Stimulated activated CD4-positive, alpha-beta T cell treated with anti-CD3 and anti-CD28 coated beads, Interleukin-15, amount 100 ng/mL, for 1 hour (primary cell): ENCODE measurements at places on chromosomes 7 and 10.

DNA sequence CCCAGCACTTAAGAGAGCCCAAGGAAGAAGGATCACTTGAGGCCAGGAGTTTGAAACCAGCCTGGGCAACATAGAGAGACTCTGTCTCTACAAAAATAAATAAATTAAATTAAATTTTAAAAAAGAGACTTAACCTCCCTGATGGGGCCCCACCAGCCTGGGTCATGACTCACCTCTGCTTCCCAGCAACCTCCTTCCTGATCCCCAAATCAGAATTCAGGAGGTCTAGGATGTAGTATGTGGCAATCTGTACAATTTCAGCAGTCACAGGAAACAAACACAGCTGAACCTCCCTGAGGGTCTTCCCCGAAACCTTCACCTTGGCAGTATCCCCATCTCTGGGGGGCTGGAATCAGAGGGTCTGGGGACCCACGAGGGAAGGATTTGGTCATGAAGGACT lies 9.7 kb upstream of the PPP1R35 start:
- DNase-seq, result no peak

GRCh38 chr7:118626739-118627138 lies 402.2 kb downstream of the ANKRD7 start:
- DNase-seq, result no peak

GRCh38 chr7:99061001-99061776 lies 82.7 kb downstream of the SMURF1 start:
- DNase-seq, result no peak

GRCh38 chr10:44908936-44909630 lies 2.1 kb upstream of the TMEM72 start:
- no peak for DNase-seq

DNA sequence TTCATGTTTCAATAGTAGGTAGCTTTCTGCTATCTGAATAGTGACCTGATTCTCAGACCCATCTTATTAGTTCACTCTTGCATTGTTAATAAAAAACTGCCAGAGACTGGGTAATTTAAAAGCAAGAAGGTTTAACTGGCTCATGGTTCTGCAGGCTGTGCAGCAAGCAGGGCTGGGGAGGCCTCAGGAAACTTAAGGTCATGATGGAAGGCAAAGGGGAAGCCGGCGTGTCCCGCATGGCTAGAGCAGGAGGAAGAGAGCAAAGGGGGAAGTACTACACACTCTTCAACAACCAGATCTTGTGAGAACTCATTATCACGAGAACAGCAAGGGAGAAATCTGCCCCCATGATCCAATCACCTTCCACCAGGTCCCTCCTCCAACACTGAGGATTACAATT lies 185.2 kb upstream of the PITRM1 start:
- DNase-seq, result no peak

GRCh38 chr10:125859128-125859817 lies 21.8 kb downstream of the DHX32 start:
- DNase-seq, result no peak

- DNase-seq, result peak; percentile 42
Observed at GRCh38 chr7:129225206-129225930, 538 bp downstream of the AHCYL2 start.

GRCh38 chr7:111103678-111104274 lies 12.8 kb downstream of the LRRN3 start:
- no peak for DNase-seq

- no peak for DNase-seq
Observed at GRCh38 chr7:28018020-28018419, 162.6 kb downstream of the JAZF1 start.

DNA sequence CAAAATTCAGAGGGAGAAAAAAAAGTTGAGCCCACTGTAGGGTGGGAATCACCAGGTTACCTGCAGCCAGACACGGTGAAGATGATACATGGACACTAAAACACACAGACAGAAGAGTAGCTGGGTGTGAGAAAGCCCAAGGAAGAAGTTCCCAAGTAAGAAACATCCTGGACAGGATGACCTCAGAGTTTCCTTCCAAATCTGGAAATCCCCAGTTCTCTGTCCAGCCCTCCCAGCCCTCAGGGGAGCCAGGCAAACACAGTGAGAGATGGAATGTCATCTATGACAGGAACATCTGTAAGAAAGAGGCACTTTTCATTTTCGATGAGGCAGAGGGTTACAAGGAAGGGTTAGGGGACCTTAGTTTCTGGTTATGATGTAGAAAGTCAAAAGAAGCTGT lies 125.1 kb upstream of the LYZL1 start:
- DNase-seq, result no peak

- no peak for DNase-seq
Observed at GRCh38 chr7:151311294-151311864, 30.2 kb upstream of the NUB1 start.

GRCh38 chr7:92590711-92591310 lies 621 bp upstream of the FAM133B start:
- DNase-seq, result no peak

GRCh38 chr7:44733708-44734481 lies 14.8 kb upstream of the ZMIZ2 start:
- no peak for DNase-seq

DNA sequence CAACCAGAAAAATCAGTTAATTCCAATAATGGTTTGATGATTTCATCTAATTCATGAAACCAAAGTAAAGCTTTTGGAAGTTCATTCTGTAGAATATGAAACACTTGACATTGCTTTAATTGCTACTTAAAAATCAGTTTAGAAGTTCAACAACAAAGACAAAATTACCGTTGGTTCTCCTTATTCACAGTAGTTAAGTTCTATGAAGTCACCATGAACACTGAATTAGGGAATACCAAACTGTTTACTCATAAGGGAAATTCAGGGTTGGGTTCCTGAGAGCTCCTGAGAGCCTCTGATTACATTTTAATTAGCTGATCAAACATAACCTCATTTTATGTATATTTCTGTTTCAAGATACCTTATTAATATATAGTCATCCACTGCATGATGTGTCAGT lies 46.2 kb downstream of the ZNF438 start:
- DNase-seq, result no peak

DNA sequence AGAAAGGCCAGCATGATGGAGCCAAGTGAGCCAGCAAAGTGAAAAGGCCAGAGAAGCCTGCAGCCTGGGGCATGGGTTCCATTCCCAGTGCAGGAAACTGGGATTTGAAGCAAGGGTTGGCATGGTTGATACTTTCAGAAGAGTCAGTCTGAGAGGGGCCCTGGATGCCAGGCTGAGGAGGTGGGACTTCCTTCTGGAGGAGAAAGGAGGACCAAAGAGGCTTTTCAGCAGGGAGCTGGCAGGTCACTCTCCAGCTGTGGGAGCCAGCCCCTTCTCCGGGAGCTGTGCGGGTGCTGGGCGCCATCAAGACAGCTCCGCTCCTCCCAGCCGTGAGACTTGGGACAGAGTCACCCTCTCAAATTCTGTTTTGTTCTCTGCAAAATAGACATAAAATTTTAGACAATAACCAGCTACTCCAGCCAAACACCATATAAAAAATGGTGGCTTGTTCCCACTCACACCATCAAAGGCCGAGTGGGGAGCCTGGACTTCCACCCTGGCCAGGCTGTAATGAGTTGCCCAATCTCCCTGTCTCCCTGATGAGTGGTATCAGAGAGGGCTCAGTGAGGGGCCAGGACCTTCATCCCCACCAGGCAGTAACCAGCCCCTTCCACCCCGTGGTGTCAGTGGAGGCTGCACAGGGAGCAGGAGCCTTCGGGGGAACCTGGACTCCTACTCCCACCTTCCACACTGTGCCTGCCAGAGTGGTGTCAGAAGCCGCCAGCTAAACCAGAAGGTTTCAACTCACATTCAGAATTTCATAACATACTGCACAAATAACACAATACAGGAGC lies 133.6 kb upstream of the RET start:
- no peak for DNase-seq

- DNase-seq, result no peak
Observed at GRCh38 chr10:29482591-29483431, 152.0 kb downstream of the SVIL start.

GRCh38 chr7:15308821-15309220 lies 253.0 kb downstream of the AGMO start:
- DNase-seq, result no peak

DNA sequence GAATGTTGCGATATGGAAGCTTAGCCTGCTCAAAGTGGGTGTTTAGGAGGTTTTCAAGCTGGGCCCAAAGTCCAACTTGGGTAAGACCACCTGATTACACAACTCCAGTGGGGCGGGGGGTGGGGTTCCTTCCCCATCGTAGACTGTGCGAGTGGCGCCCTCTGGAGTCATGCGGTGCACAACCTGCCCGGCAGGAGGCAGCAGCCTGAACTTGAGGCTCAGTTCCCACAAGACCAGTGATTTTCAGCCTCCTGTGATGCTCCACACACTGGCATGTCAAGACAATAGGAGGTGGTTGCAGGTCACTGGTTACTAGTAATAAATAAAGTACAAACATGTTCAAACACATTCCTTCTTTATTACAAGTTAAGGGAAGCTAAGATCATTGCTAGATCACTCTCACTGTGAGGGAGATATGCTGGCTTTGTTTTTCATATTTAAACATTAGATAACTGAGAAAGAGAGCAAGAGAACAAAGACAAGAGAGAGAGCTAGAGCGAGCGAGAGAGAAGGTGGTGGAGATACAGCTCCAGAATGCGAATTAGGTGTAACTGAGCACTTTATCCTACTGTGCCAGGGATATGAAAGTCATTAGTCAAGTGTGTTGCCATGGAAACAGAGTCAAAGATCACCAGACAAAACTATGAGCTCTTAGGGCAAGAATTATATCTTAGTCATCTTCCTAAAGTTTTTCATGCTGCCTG lies 97.4 kb upstream of the BMPER start:
- no peak for DNase-seq

DNA sequence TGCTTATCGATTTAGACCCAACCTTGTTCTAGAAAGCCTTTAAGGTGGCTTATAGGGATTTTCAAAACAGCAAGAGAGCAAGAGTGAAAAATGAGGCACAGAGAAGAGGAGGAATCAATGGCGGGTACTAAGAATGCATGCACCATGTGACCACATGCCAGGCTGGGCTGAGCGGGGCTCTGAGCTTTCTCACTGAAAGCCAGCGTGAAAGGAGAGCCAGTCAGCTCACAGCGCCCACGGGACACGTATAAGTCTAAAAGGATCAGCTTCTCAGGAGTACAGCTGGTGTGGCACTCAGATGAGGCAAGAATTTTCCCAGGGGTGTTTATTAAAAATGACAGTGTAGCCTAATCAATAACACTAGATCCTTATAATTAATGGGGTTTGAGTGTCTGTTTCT lies 114.3 kb downstream of the SLIT1 start:
- no peak for DNase-seq

DNA sequence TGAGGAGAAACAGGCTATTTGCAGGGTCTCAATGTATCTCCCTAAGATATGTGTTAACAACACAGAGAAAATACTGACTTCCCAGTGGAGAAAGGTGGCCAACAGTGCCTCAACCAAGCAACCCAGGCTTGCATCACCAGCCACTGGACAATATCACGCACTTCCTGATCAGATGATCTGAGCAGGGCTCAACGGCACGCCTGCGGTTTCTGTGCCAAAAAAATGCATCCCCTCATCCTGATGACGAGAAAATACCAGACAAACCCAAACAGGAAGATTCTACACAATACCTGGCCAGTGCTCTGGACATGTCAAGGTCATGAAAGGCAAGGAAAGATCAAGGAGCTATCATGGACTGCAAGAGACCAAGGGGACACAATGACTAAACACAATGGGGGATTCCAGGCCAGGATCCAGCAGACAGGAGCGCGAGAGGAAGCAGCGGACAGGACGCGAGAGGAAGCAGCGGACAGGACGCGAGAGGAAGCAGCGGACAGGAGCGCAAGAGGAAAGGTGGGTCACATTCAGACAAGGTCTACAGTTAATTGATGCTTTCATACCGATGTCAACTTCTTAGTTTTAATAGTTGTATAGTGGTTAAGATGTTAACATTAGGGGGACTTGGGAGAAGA lies 51.1 kb downstream of the GNA12 start:
- DNase-seq, result no peak

DNA sequence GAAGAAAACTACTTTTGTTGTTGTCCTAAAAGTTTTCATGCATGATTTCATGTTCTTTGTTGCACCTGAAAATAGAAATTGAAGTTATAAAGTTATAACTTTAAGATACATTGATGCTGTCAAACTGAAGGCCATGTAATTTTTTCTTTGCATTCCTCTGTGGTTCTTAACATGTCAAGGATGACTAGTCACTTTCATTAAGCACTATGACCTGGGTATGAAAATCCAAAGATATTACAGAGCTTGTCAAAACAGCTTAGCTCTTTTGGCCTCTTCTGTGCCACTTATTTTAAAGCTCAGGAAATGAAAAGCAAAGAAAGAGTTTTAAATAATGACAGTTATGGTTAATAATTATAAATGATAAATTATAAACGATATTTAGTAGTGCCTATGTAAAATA lies 241.6 kb upstream of the CACNA2D1 start:
- DNase-seq, result no peak

- no peak for DNase-seq
Observed at GRCh38 chr7:66737667-66738066, 2.9 kb upstream of the RABGEF1 start.

DNA sequence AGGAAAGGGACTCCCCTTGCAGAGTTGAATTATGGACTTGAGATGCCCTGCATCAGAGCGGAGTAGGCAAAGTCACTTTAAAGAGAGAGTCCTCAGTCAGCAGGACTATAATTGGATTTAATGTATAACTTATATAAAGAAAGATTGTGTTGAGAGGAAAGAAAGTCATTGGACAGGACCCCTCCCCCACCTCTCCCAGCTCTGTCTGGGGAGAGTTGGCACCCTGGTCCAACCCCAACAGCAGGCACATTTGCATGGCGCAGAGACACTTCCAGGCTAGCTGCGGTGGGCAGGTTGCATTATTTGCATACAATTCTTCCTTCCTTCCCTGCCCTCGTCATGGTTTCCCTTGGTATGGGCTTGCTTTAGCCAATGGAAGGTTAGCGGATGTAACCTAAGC lies 46.1 kb upstream of the NPTX2 start:
- no peak for DNase-seq

GRCh38 chr7:151338809-151339208 lies 2.8 kb upstream of the NUB1 start:
- no peak for DNase-seq

DNA sequence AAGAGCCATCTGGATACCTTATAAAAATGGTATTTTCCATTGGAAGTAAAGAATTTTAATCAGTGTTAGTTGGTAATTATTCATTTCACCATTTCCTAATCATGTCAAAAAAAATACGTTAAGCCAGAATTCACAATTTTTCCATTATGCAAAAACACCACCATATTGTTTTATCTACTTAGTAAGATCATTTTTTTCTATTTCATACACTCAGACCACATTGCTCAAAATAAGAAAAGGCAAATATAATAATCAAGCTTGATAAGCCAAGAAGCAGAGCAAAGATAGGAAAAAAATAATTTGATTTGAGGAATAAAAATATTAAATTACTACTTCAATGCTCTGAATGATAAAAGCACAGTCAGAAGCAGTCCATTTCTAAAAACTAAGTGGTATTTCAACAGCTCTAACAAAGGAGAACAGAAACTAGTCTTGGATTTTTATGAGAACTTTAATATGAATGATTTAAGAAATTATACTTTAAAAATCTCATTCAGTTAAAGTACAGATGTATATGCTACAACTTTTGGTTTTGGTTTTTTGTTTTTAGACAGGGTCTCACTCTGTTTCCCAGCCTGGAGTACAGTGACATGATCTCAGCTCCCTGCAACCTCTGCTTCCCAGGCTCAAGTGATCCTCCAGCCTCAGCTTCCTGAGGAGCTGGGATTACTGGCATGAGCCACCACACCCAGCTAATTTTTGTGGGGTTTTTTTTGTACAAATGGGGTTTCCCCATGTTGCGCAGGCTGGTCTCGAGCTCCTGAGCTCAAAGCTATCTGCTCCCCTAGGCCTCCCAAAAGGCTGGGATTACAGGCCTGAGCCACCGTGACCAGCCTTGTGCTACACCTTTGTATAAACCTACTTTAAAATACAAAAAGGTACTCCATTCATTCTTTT lies 46.6 kb downstream of the LRRN3 start:
- DNase-seq, result peak; percentile 5

GRCh38 chr10:61586829-61587228 lies 75.9 kb upstream of the CABCOCO1 start:
- DNase-seq, result no peak
